ENCODE measurements at places on chromosomes 7 and 10. TPM values are rescaled to one million over a fixed set of nuclear protein-coding genes. Genes with fewer than 3 reads are reported as not detected.

The PPP1R17 gene
- not detected for total RNA-seq

DNA sequence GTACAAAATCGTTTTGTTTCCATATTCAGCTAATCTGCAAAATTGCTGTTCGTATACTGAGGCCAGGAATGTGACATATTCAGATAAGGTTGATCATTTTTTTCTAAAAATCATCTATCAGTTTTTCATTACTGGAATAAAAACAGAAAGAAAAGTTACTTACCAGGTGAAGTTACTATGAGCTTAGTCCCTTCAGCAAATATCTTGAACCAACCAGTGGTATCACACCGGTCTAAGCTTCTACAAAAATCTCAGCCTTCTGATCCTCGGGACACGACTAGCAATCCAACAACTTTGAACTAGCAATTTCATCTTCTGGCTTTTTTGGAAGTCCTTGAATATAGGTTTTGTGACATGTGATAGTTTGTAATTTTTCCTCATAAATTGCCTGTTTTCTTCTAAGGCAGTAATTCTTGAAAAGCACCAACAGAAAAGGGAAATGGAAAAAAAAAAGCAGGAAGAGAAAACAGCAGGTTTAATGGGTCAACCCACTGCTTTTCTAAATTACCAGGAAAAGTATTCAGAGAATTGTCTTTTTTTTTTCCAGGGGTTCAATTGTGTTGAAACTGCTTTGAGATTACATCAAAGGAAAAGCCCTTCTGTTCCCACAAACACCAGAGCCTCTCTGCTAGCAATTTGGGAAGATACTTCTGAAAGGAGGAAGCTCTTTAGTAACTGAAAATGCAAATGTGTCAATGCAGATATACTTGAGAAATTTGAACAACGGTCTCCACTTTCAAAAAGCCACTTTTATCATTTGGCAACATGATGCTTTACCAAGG lies 2.9 kb upstream of the TARP start:
- no peak overlapping the region for H3K27ac ChIP-seq
- no peaks in the 10 kb centered on the region for H3K36me3 ChIP-seq
- H3K4me3 ChIP-seq: no peak overlapping the region
- H3K4me1 ChIP-seq: no peaks in the 10 kb centered on the region
- DNase-seq: no peak

DNA sequence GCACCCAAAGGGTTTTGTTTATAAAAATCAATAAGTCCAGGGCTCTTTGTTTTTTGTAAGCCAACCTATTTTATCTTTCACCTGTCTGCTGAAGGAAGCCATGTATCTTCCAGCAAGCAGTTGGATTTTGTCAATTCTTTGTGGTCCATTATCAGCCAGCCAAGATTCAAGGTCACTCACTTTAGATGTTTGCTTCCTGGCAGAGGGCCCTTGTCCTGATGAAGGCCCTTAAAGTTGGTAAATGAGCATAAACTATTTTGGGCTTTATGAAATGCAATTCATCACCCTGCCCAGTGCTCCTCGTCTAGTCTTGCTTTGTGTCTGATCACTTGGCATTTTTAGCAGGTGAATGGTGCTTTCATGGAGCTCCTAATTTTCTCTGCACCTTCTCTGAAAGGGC lies 1004.2 kb downstream of the GRID1 start:
- DNase-seq: no peak
- no peak overlapping the region for H3K4me3 ChIP-seq
- H3K27me3 ChIP-seq: peaks cover 3% of the 10 kb centered on the region
- no peaks in the 10 kb centered on the region for H3K4me1 ChIP-seq
- H3K36me3 ChIP-seq: no peaks in the 10 kb centered on the region

DNA sequence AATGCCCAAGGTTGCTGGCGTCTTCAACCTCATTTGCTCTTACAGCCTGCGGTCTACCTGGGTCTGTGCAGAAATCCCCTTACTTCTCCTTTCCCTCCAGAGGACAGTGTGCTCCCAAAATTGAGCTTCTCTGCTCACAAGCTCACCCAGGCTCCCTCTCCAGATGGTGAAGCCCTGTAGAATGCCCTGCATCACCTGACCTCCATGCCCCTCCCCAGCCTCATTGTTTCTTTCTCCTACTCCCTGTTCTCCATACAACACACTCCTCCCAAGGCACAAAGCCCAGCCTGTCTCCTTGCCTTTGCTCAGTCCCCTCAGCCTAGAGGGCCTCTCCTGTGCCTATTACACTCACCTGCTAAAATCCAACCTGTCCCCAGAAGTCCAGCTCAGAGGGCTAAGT lies 3.5 kb downstream of the CRHR2 start:
- H3K36me3 ChIP-seq: no peaks in the 10 kb centered on the region
- no peak overlapping the region for H3K4me3 ChIP-seq
- DNase-seq: no peak
- H3K4me1 ChIP-seq: no peaks in the 10 kb centered on the region
- no peaks in the 10 kb centered on the region for H3K27me3 ChIP-seq

GRCh38 chr10:60140651-60141632 lies 234.6 kb upstream of the CCDC6 start:
- H3K27me3 ChIP-seq: no peaks in the 10 kb centered on the region
- peak overlapping the region; percentile 35 for H3K4me3 ChIP-seq
- peak; percentile 29 for DNase-seq
- no peaks in the 10 kb centered on the region for H3K4me1 ChIP-seq

The LRWD1 gene
- 26.2 TPM for total RNA-seq

DNA sequence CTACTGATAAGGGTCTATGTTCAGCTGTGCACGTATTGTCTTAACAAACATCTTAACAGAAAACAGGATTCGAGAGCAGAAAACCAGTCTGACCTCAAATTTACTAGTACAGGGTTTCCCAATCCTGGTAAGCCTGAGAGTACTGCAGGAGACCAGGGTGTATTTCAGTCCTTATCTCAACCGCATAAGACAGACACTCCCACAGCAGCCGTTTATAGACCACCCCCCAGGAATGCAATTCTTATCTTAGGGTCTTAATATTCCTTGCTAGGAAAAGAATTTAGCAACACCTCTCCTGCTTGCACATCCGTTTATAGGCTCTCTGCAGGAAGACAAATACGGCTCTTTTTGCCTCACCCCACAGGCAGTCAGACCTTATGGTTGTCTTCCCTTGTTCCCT lies 277.3 kb downstream of the SDK1 start:
- H3K36me3 ChIP-seq: no peaks in the 10 kb centered on the region
- H3K27ac ChIP-seq: no peak overlapping the region
- H3K27me3 ChIP-seq: no peaks in the 10 kb centered on the region
- H3K4me3 ChIP-seq: no peak overlapping the region
- no peak for DNase-seq

The ZNF365 gene
- 0.26 TPM for total RNA-seq

- H3K4me3 ChIP-seq: no peak overlapping the region
- peaks cover 7% of the 10 kb centered on the region for H3K4me1 ChIP-seq
- H3K36me3 ChIP-seq: no peaks in the 10 kb centered on the region
- H3K27me3 ChIP-seq: no peaks in the 10 kb centered on the region
- H3K27ac ChIP-seq: no peak overlapping the region
Observed at GRCh38 chr7:28126410-28127041, 54.1 kb downstream of the JAZF1 start.

GRCh38 chr7:125516194-125516593 lies 586.6 kb upstream of the POT1 start:
- no peak for DNase-seq
- no peaks in the 10 kb centered on the region for H3K4me1 ChIP-seq
- H3K27ac ChIP-seq: no peak overlapping the region
- no peak overlapping the region for H3K4me3 ChIP-seq
- H3K36me3 ChIP-seq: no peaks in the 10 kb centered on the region
- no peaks in the 10 kb centered on the region for H3K27me3 ChIP-seq

GRCh38 chr10:7953447-7953846 lies 101.0 kb upstream of the GATA3 start:
- no peak overlapping the region for H3K4me3 ChIP-seq
- DNase-seq: no peak
- H3K27ac ChIP-seq: no peak overlapping the region

GRCh38 chr10:6542999-6543430 lies 37.1 kb downstream of the PRKCQ start:
- no peak overlapping the region for H3K27ac ChIP-seq
- no peaks in the 10 kb centered on the region for H3K4me1 ChIP-seq
- no peaks in the 10 kb centered on the region for H3K36me3 ChIP-seq
- DNase-seq: no peak

DNA sequence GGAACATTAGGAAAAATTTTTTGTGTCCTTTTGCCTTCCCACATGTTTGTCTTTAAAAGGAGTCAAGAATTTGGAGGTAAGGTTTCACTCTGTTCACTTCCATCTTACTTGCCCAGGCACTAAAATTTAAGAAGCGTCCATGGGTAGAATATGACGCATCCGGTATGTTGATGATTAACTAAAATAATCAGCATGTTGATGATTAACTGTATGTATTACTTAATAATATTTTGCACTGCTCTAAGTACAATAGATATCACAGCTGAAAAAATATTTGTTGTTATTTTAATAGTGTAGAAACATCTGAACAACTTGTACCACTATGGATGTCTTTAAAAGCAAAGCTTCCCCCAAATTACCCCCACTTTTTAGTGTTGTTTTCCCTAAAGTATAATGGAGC lies 11.5 kb downstream of the ANKRD22 start:
- no peak overlapping the region for H3K4me3 ChIP-seq
- no peak overlapping the region for H3K27ac ChIP-seq
- no peaks in the 10 kb centered on the region for H3K36me3 ChIP-seq
- no peak for DNase-seq
- no peaks in the 10 kb centered on the region for H3K4me1 ChIP-seq
- no peaks in the 10 kb centered on the region for H3K27me3 ChIP-seq

The MKX gene
- total RNA-seq: 22.7 TPM

DNA sequence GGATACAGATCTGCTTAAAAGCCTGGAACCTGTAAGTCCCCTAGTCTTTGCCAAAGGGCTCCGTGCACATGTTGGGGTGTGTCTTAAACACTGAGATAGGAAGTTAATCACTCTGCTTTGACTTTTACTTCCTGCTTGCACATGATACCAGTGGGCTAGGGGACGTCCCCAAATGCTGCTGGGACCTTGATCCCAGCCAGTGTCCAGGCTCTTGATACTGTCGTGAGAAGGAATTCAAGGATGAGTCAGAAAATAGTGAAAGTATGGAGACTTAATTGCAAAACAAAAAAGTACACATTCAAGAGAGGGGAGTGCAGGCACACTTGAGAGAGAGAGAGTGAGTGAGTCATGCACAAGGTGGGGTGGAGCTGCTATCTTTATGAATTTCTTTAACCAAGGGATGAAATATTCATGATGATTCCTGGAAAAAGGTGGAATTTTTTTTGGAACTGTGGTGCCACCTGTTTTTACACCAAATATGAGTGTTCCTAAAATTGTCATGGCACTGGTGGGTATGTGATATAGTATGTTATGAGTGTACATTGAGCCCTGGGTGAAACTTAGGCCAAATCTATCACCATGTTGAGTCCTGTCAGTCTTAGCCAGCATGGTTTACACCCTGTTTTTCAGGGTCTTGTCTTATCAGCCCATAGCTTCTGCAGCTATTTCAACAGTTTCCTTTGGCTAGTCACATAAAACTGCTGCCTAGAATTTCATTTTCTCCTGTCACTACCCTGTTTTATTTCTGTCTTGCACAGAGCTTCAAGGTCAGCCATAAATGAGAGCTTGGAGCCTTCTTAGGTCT lies 88.3 kb upstream of the CYP26C1 start:
- H3K4me1 ChIP-seq: no peaks in the 10 kb centered on the region
- no peak for DNase-seq
- H3K27me3 ChIP-seq: no peaks in the 10 kb centered on the region

The VAX1 gene
- total RNA-seq: not detected

The ST7 gene
- total RNA-seq: 18.8 TPM

The PLAC9 gene
- total RNA-seq: 6.7 TPM

The EMX2 gene
- total RNA-seq: 10.7 TPM

DNA sequence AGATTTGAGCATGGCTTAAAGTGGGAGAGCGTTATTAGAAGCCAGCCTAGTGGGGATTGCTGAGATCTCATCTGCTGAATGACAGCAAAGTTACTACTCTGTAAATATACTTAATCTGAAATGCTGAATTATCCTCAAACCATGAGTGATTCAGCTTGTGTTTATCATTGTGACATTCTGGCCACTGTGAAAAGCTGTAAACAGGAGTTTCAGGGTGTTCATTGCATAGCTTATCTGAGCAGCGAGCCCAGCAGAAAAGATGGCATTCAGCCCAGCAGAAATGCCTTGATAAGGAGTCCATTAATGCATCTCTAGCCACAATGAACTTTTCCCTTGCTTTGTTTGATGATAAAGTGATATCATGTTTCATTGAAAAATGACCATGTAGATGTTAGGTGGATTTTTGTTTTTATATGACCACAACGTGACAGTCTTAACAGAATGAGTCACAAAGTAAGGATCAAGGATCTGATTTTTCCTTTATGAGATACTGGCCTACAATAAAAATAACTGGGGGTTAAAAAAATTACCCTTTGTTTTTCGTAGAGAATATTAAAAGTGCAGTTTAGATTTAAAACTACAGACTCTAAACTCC lies 7.8 kb downstream of the TES start:
- DNase-seq: no peak
- no peak overlapping the region for H3K27ac ChIP-seq
- no peaks in the 10 kb centered on the region for H3K27me3 ChIP-seq
- no peaks in the 10 kb centered on the region for H3K36me3 ChIP-seq

GRCh38 chr7:157208571-157209413 lies 70.1 kb downstream of the UBE3C start:
- no peaks in the 10 kb centered on the region for H3K36me3 ChIP-seq
- no peaks in the 10 kb centered on the region for H3K27me3 ChIP-seq
- no peak overlapping the region for H3K27ac ChIP-seq
- no peaks in the 10 kb centered on the region for H3K4me1 ChIP-seq
- no peak overlapping the region for H3K4me3 ChIP-seq

GRCh38 chr10:96651998-96652431 lies 65.2 kb upstream of the TM9SF3 start:
- no peak for DNase-seq
- H3K27me3 ChIP-seq: no peaks in the 10 kb centered on the region
- no peaks in the 10 kb centered on the region for H3K4me1 ChIP-seq
- H3K36me3 ChIP-seq: no peaks in the 10 kb centered on the region
- H3K27ac ChIP-seq: no peak overlapping the region

The GRID1 gene
- total RNA-seq: 1.4 TPM

DNA sequence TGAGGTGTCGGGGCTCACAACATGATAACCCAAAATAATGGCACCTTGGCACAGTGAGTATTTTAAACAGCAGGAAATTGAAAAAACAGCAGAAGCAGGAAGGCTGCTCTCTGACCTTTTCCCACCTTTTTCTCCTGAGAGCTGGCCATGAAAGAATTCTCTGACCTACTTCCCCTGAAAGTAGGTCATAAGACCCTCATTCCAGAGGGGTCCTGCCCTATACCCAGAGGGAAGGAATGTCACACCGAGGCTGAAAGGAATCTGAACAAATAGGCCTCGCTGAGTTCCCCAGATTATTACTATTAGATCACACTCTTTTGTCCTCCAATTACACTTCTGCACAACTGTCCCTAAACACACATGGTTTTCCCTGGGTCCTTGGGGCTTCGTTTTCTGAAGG lies 18.8 kb downstream of the CPVL start:
- H3K4me1 ChIP-seq: no peaks in the 10 kb centered on the region
- no peak overlapping the region for H3K4me3 ChIP-seq
- no peaks in the 10 kb centered on the region for H3K27me3 ChIP-seq
- no peaks in the 10 kb centered on the region for H3K36me3 ChIP-seq

The TUBB8 gene
- total RNA-seq: not detected

- no peaks in the 10 kb centered on the region for H3K4me1 ChIP-seq
- H3K36me3 ChIP-seq: no peaks in the 10 kb centered on the region
- no peak overlapping the region for H3K4me3 ChIP-seq
- no peaks in the 10 kb centered on the region for H3K27me3 ChIP-seq
- no peak overlapping the region for H3K27ac ChIP-seq
Observed at GRCh38 chr7:143355450-143356385, 6.8 kb downstream of the FAM131B start.

The FGFBP3 gene
- 1.4 TPM for total RNA-seq

All from ovary (tissue), 10 donors.